A549 treated with CORT108297 at 1 μM for 4 hours (cell line): ENCODE measurements at places on chromosomes 2 and 18. TPM values are rescaled to one million over a fixed set of nuclear protein-coding genes. Genes with fewer than 3 reads are reported as not detected.

CYB5A gene
- 118 to 134 TPM (median 124 TPM) in 5 replicates for total RNA-seq

HOXD1 gene
- 0.16 to 0.32 TPM (median 0.18 TPM) in 5 replicates for total RNA-seq

IL36RN gene
- 0.05 to 0.25 TPM (median 0.14 TPM) in 4 of 5 replicates, not detected in the other for total RNA-seq

BOK gene
- 24.8 to 38.6 TPM (median 35.9 TPM) in 5 replicates for total RNA-seq

GAREM2 gene
- 5.0 to 10.6 TPM (median 7.4 TPM) in 5 replicates for total RNA-seq

NLRC4 gene
- total RNA-seq: not detected in 5 replicates

SULT1C4 gene
- total RNA-seq: 0.11 to 0.13 TPM in 2 of 5 replicates, not detected in the others

CERKL gene
- 0.18 to 0.41 TPM (median 0.35 TPM) in 5 replicates for total RNA-seq

STAT4 gene
- total RNA-seq: 3.2 to 4.2 TPM (median 3.7 TPM) in 5 replicates

CCDC178 gene
- total RNA-seq: not detected in 5 replicates

IL1F10 gene
- not detected in 5 replicates for total RNA-seq

ADAM23 gene
- total RNA-seq: 8.5 to 9.9 TPM (median 9.6 TPM) in 5 replicates

TMEM200C gene
- 0.04 to 0.05 TPM in 2 of 5 replicates, not detected in the others for total RNA-seq

ICOS gene
- not detected in 5 replicates for total RNA-seq

MPPE1 gene
- total RNA-seq: 16.1 to 20.6 TPM (median 18.5 TPM) in 5 replicates

GULP1 gene
- total RNA-seq: 31.7 to 47.3 TPM (median 38.4 TPM) in 5 replicates

COLEC11 gene
- total RNA-seq: 0.50 to 0.62 TPM (median 0.55 TPM) in 5 replicates

ALPI gene
- not detected in 5 replicates for total RNA-seq

DPYSL5 gene
- 3.8 to 6.8 TPM (median 5.0 TPM) in 5 replicates for total RNA-seq

COMMD1 gene
- total RNA-seq: 39.8 to 46.5 TPM (median 43.7 TPM) in 5 replicates

SNORC gene
- 4.8 to 13.5 TPM (median 9.7 TPM) in 5 replicates for total RNA-seq

AAK1 gene
- 11.4 to 17.7 TPM (median 14.7 TPM) in 5 replicates for total RNA-seq

MDH1B gene
- 1.3 to 2.3 TPM (median 1.6 TPM) in 5 replicates for total RNA-seq

APLF gene
- 0.54 to 0.77 TPM (median 0.68 TPM) in 5 replicates for total RNA-seq

LRP1B gene
- total RNA-seq: not detected in 5 replicates

MOGAT1 gene
- not detected in 5 replicates for total RNA-seq

CPO gene
- total RNA-seq: 0.09 to 0.15 TPM (median 0.12 TPM) in 3 of 5 replicates, not detected in the others

ALS2 gene
- 10.6 to 13.8 TPM (median 11.5 TPM) in 5 replicates for total RNA-seq

SNTG2 gene
- total RNA-seq: not detected in 5 replicates

RGPD4 gene
- 0.03 to 0.10 TPM (median 0.07 TPM) in 5 replicates for total RNA-seq

EFEMP1 gene
- 28.8 to 60.6 TPM (median 43.3 TPM) in 5 replicates for total RNA-seq

TDRD15 gene
- total RNA-seq: not detected in 5 replicates

LCT gene
- 0.03 to 0.06 TPM (median 0.03 TPM) in 4 of 5 replicates, not detected in the other for total RNA-seq

SALL3 gene
- not detected in 5 replicates for total RNA-seq

TRIM43 gene
- 0.07 TPM in 1 of 5 replicates, not detected in the others for total RNA-seq

NYAP2 gene
- total RNA-seq: not detected in 5 replicates

EFR3B gene
- total RNA-seq: 12.8 to 15.3 TPM (median 13.5 TPM) in 5 replicates

CD207 gene
- 0.07 TPM in 1 of 5 replicates, not detected in the others for total RNA-seq

MYL1 gene
- total RNA-seq: not detected in 5 replicates

NRP2 gene
- total RNA-seq: 92.0 to 177 TPM (median 152 TPM) in 5 replicates

TEX44 gene
- total RNA-seq: not detected in 5 replicates

IFIH1 gene
- total RNA-seq: 0.88 to 1.5 TPM (median 1.1 TPM) in 5 replicates

MC5R gene
- 0.06 TPM in 1 of 5 replicates, not detected in the others for total RNA-seq

FARSB gene
- 42.3 to 49.7 TPM (median 43.1 TPM) in 5 replicates for total RNA-seq

ZNF512 gene
- total RNA-seq: 16.3 to 21.7 TPM (median 18.8 TPM) in 5 replicates

FTCDNL1 gene
- 2.2 to 3.2 TPM (median 2.6 TPM) in 5 replicates for total RNA-seq

MYOM1 gene
- total RNA-seq: 0.05 to 0.29 TPM (median 0.12 TPM) in 5 replicates

SGO2 gene
- 11.9 to 16.2 TPM (median 13.7 TPM) in 5 replicates for total RNA-seq

SPC25 gene
- total RNA-seq: 15.7 to 21.5 TPM (median 20.3 TPM) in 5 replicates

GTF2A1L gene
- not detected in 5 replicates for total RNA-seq

C2orf81 gene
- total RNA-seq: 2.5 to 4.0 TPM (median 3.3 TPM) in 5 replicates

GAL3ST2 gene
- 0.13 to 0.35 TPM (median 0.32 TPM) in 5 replicates for total RNA-seq

LYPD1 gene
- 14.0 to 21.5 TPM (median 15.8 TPM) in 5 replicates for total RNA-seq

HNMT gene
- total RNA-seq: 0.47 to 1.6 TPM (median 0.71 TPM) in 5 replicates
